GOT3 (cell line): ENCODE measurements at places on chromosomes 11 and 22.

- no peak for DNase-seq
Measured at GRCh38 chr11:90288212-90288821, 65.5 kb upstream of the CHORDC1 start.

- DNase-seq, result no peak
Measured at GRCh38 chr11:17561111-17561415, 14.0 kb downstream of the OTOG start.

DNA sequence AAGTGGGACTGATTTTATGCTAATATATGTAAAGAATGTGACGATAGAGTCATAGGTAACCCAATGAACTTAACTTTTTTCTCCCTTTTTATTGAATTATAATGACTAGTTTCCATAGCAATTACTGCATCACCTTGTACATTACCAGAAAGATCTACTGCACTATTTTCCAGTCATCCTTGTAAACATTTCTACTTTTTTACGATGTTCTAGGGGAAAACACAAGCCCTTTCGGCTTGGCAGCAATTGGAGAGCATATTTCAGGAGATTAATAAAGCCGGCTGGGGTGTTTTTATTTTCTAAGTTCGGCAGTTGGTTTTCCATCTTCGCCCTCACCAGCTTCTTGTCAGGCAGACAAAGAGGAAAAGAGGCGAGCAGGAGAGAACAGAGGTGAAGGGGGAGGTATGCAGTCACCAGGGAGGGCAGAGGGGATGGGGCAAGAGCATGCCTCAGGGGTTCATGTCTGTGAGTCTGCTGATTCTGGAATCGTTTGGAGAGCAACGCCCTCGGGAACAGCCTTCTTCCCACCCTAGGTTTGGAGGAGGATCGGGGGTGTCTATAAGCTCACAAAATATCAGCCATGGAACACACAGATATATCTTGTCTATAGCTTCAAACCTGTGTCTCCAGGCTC, 476.4 kb downstream of the MIAT start:
- no peak for DNase-seq

- no peak for DNase-seq
Measured at GRCh38 chr11:66810576-66811185, 32.6 kb upstream of the RCE1 start.

DNA sequence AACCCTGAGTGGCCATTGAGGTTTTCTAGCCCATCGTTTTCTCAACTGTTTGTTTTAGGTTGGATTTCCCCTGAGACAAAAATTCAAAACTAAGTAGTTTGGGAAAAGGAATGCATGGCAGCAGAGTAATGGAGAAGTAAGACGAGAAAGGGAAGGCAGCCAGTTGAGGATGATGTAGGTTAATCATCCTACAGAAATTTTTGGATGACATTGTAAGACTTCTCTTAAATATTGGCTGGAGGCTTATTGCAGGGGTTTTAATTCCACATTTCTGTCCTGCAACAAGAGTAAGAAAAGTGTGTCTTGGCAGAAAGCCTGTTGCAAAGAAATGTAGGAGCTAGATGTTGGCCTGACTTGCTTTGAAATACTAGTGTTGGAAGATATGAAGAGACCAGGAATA, 308.8 kb downstream of the LUZP2 start:
- DNase-seq, result no peak

- no peak for DNase-seq
Measured at GRCh38 chr11:18171377-18172000, 1.1 kb upstream of the MRGPRX4 start.

- DNase-seq, result no peak
Measured at GRCh38 chr11:77793972-77794371, 26.6 kb downstream of the RSF1 start.

- no peak for DNase-seq
Measured at GRCh38 chr11:22559416-22559815, 66.2 kb downstream of the FANCF start.

- DNase-seq, result no peak
Measured at GRCh38 chr11:134044514-134045284, 24.2 kb upstream of the JAM3 start.

GRCh38 chr11:57597916-57598830, 688 bp downstream of the SERPING1 start:
- DNase-seq, result no peak

- no peak for DNase-seq
Measured at GRCh38 chr11:1447845-1448825, 38.4 kb downstream of the MOB2 start.

- DNase-seq, result no peak
Measured at GRCh38 chr22:31173386-31174145, 13.6 kb downstream of the RNF185 start.

DNA sequence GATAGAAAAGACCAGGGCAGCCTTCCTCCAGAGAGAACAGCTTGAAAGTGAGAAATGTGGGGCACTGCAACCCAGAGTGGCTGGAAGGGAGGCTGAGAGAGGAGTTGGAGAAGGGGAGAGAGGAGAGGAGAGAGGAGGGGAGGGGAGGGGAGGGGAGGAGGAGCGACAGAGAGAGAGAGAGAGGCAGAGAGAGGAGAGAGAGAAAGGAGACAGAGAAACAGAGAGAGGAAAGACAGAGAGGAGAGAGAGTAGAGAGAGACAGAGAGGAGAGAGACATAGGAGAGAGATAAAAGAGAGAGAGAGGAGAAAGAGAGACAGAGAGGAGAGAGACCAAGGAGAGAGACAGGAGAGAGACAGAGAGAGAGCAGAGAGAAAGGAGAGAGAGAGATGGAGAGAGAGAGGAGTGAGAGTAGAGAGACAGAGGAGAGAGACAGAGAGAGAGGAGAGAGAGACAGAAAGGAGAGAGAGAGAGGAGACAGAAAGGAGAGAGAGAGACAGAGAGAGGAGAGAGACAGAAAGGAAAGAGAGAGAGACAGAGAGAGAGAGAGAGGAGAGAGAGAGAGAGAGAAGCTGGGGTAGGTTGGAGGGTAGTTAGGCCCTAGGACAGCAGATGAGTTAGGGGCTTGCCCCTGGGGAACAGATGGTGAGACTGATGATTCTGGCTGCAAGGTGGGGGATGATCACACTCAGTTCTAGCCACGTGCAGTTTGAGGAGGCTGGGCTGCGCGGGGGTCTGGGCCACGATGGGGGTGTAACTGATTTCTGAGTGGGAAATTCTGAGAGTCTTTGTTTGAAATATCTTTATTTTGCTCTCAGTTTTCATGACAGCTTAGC, 8.5 kb upstream of the SCYL1 start:
- no peak for DNase-seq

GRCh38 chr11:35030716-35031213, 108.2 kb upstream of the CD44 start:
- DNase-seq, result peak; percentile 15

- no peak for DNase-seq
Measured at GRCh38 chr11:59773083-59773440, 17.9 kb downstream of the STX3 start.

GRCh38 chr11:64297699-64298358, 2.3 kb upstream of the CATSPERZ start:
- no peak for DNase-seq

DNA sequence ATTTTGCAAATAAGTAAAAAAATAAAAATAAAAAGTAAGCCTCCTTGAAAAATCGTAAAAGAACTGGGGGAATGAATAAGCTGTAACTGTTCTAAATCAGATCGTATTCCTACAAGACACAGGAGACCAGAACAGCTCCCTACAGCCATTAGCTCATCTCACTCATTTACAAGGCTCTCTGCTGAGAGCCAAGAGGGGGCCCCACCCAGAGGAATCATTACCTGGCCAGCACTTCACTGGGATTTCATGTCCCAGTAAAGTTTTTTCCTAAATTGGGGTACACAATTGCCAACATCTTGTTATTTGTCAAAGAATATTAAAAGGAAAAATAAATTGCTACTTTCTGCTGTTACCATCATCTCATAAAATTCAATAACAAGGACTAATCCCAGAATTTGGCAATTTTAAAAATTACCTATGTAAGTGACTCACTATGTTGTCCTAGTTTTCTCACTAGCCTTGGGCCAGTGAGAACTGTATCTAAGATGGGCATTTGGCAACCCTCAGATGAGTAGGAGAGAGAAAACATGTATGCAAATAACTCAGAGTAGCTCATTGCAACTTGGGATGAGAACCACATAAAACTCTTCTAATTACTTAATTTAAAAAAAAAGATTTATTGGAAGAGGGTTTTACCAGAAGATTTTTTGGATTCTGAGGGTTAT, 18.4 kb upstream of the SMTN start:
- DNase-seq, result no peak

GRCh38 chr22:24181996-24182899, 961 bp downstream of the SUSD2 start:
- DNase-seq, result no peak

GRCh38 chr22:25395468-25395867, 169.0 kb upstream of the GRK3 start:
- no peak for DNase-seq

DNA sequence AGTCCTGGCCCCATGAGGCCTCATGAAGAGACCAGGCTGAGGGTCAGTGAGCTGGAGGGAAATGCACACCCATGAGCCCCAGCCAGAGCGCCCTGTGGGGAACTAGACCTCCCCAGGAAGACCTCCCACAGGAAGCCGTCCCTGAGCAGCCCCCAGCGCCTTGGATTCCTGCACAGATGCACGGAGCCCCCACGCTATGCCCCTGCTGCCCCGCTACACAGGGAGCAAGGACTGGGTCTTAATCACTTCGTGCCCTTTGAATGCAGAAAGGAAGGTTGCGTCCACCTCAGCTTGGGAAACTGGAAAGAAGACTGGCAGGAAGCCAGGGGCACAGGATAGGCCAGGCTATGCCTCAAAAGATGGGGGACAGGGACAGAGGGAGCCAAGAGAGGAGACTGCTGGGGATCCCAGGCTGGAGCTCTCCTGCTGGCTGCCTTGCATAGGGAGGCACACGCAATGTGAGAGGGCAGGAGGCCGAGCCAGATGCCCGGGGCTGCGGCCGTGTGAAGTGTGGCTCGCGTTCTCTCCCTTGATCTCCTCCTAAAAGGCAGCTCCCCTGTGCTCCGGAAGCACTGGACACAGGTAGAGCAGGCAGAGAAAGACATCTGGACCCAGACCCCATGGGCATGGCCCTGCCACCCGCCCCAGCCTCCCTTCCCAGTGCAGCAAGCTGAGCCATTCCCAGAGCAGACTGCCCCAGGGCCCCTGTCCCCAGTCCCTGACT, 32.8 kb downstream of the MACROD1 start:
- no peak for DNase-seq

- DNase-seq, result no peak
Measured at GRCh38 chr11:32121012-32121411, 30.1 kb downstream of the RCN1 start.

- DNase-seq, result no peak
Measured at GRCh38 chr11:35253237-35253636, 114.3 kb downstream of the CD44 start.

DNA sequence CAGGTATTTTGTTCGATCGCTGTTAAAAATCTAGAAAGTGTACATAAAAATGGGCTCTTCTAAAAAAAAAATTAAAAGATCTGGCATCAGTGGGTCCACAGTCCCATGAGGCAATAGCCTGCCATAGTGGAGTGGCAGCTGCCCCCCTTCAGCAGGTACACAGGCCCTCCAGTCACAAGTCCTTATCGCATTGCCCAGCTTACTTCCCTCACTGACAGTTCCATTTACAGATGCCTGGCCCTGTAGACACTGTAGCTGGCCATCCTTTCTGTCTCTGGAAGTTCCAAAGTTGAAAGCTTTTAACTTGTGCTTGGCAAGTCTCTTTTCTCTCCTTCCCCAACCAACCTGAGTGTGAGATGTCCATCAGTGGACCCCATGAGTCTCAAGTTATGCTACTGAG, 11.4 kb downstream of the ZNRF3 start:
- DNase-seq, result no peak

- no peak for DNase-seq
Measured at GRCh38 chr11:128904656-128905344, 13.6 kb downstream of the KCNJ5 start.

GRCh38 chr11:45113807-45114206, 32.6 kb upstream of the PRDM11 start:
- no peak for DNase-seq

DNA sequence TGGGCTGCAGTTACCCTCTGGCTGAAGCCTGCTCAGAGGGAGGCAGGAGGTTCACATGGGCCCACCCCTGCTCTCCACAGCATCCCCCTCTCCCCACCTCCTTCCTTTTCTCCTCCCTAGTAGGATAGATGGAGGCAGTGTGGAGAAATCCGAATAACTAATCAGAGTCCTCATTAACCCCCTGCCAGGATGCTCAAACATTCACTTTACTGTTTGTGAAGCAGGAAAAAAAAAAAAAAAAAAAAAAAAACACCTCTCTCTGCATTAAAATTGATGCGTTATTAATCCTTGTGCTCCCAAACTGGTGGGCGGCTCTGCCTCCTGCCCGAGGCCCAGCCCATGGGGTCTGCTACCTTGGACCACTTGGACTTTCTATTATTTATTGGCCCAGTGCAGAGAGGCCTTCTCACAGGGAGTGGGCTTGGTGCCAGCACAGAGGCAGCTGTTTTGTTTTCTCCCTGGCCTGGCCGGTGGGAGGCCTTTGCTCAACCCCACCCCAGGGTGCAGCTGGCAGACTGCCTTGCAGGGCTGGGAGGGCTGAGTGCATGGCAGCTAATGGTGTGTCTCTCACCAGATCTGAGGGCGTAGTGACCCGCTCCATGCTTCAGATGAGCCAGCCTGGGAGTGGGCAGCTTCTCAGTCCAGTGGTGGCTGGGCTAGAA, 150.7 kb downstream of the PKNOX2 start:
- DNase-seq, result no peak

GRCh38 chr11:95659088-95659487, 130.5 kb downstream of the FAM76B start:
- DNase-seq, result no peak

- no peak for DNase-seq
Measured at GRCh38 chr11:124446916-124447315, 1.4 kb upstream of the OR8B8 start.

DNA sequence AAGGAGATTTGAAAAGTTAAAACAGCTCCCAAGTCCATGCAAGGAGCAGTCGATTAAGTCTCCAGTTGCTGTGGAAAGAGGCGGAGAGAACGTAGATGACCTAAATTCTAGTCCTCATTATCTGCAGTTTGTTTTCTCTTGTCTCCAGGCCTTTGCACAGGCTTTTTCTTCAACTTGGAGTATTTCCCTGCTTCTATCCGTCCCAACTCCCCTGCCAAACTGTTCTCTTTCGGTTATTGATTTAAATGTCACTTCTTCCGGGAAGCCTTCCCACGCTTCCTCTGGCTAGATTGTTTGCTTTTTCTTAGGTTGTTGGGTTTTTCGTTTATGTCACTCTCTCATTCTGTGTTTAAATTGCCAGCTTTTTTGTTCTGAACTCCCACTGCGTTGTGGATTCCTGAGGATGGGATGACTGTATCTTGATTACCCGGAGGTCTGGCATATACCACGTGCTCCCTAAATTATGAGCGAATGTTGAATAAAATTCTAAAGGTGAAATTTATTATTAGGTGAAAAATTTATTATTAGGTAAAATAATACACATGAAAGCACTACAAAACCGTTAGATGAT, 463 bp downstream of the TMEM126B start:
- DNase-seq, result no peak

- no peak for DNase-seq
Measured at GRCh38 chr22:28815111-28815510, 14.7 kb upstream of the XBP1 start.
